NCI-H82 (cell line): ENCODE measurements at places on chromosomes 4 and X.

DNA sequence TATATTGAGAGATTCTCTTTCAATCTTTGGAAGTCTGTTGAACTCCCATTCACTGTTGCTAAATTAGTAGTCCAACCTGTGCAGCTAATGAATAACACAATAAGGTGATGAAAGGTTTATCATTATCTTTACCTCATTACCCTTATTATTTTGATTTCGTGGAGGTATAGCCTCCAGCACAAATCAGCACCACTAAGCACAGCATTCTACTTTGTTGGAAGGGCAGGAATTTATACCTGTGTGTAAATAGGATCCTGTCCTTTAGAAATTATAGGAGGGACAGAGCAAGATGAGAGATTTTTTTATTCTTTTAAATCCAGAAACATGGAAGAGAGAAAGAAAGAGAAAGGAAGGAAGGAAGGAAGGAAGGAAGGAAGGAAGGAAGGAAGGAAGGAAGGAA is 454.1 kb downstream of the PDGFC start:
- DNase-seq, result no peak

- DNase-seq, result peak; percentile 1
Observed at GRCh38 chr4:48173056-48173991, 39.3 kb upstream of the TXK start.

GRCh38 chrX:18924507-18925088 is 59.3 kb downstream of the PHKA2 start:
- no peak for DNase-seq

DNA sequence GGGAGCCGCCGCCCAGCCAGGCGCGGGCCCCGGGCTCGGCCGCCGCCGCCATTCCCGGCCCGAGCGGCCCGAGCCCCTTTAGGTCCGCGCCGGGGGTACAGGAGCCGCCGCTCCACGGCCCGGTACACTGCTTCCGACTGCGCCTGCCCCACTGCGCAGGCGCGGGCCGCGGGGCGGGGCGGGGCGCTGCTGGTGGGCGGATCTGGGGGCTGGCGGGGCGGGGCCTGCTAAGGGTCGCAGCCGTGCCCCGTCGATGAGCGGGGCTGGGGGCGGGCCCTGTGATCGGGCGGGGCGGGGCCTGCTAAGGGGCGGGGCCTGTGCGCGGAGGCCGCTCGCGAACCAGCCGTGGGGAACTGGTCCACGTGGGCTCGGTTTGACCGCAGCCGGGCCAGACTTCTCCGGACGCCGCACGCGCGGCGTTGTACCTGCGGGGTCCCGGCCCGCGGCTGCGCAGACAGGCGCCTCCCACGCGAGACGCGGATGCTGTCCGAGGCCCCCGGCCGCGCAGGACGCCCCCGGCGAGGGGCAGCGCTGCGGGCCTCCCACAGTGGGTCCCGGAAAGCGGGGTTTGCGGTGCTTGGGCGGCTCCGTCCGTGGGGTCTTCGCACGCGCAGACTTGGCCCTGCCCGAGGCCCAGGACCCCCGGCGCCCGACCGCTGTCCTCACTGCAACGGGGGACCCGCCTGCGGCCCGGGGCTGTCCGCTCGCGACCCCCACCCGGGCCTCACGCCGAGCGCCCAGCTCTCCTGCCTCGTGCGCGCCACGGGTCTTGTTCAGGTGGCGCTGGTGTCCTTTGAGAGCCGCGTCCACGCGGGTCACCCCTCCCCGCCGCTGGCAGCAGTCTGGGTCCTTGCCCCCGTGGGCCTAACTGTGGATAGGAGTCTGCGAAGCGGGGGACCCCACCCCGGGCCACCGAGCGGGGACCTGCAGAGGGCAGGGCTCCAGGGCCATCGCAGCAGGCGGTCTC is at the start of gene DGKQ:
Gene DGKQ, minus strand, starts transcription at position 139 of the 967 bp plus-strand sequence. Its CDS starts 87 bp downstream, at position 52.
- DNase-seq, result peak; percentile 66

- DNase-seq, result no peak
Observed at GRCh38 chr4:3193531-3194203, 55.3 kb upstream of the MSANTD1 start.

DNA sequence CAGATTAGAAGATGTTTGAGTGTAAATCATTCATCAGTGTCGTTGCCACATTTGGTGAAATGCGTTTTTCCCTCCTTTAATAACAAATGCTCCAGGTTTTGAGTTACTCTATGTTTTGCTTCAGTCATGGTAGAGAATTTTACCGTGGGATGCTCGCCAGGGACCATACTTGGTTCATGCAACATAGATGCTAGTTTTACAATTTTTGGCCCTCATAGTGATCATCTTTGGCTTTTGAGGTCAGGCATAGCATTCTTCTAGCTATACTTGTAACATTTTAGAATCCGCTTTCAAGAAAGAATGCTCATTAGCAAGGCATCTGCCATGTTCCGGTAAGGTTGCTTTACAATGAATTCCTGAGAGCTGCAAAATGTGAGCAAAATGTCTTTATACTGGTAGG is 147.2 kb downstream of the SPCS3 start:
- no peak for DNase-seq

DNA sequence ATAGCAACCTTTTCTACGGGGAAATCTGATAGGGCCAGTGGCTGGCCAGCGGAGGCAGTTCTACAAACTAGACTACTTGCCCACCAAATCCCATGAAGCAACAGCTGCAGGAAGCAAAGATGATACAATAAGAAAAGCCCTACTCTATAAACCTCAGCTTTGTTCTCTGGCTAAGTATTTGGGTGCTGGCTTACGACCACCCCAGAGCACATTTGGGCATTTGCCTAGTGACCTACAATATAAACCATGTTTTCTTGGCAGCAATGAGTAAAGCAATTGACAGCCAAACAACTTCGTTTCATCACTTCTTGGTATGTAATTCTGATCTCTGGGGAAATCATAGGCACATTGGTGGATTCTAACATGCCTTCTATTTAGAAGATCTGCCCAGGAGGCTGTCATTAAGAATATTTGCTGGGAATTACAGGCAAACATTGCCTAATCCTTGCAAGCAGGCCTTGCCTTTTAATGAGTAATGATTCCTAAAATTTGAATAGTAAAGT is 7.5 kb upstream of the LHFPL1 start:
- DNase-seq, result no peak

GRCh38 chr4:144411119-144411518 is 234.8 kb upstream of the HHIP start:
- DNase-seq, result no peak

DNA sequence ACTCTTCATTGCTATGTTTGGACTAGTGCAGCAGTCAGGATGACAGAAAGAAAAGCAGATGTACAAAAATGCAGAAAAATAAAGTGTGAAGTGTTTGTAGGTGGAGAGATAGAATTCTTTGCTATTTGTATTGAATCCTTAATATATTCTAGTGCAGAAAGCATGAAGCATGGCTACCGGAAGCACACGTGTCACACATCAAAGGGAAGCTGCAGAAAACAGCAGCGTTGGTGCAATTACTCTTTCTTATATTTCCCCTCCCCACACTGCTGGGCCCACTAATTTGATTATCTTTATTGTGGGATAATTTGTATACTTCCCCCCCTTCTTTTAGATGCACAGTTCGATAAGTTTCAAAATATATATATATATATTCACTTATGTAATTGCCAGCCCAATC is 35.9 kb upstream of the TAPT1 start:
- DNase-seq, result no peak

DNA sequence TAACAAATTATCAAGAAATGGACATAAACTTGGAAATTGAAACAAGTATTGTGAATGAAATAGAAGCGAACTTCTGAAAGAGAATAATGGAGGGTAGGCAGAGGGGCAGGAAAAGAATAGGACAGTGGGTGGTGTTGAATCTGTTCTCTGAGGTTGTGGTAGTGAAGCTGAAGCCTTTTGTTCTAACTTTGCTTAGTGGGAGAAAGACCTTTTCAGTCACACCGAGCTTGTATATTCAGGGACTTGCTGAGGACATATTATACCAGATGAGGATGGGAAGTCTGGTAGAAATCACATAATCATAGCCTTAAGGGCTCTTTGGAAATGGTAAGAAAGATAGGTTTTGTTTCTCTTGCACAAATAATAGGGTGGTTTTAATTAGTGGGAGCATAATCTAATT is 115.4 kb upstream of the NDST4 start:
- DNase-seq, result no peak

DNA sequence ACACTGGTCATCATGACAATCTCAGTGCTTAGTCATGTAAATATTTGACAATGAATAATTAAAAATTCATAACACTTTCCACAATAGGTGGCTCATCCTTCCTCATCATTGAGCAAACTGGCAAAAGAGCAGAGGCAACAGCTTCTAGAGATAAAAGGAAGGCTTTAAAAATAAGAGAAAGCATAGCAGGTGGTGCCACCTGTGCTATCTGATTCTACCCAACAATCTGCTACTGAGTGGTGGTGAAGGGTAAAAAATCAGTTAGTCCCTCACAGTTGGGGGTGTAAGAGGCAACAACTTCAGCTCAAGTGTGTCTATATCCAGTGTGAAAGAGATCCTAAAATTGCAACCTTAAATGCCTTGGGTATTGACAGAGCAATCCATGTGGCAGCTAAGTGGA is 280.1 kb upstream of the PPARGC1A start:
- no peak for DNase-seq

DNA sequence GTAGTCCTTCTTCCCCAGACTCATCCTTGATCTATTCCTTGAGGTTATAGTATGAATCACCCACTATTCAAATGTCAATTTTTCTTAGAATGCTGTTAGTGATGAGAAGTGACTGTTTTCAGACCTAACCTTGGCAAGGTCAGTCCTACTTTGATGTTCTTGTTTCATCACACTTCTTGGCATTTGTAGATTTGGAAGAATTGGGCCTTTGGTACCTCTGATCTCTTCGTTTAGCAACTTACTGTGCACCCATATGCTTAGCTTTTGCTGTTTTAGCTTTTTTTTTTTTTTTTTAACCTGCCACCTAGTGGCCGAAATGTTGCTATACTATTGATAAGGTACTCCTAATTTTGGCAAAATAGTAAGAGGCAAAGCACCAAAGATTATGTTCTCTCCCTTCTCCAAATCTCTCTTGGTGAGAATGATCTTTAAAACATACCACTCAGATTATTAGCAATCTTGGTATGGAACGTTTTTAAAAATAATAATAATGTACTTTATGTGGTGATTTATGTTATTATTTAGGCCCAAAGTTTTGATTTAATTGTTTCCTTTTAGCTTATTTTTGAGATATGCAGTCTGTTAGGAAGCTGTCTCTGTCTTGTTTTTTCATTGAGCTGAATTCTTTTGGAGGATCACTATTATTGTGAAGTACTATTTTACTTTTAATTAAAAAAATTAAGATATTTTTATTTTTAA is 16.6 kb downstream of the DCK start:
- peak; percentile 52 for DNase-seq
